Calu3 (cell line): ENCODE measurements at places on chromosomes 2 and 18. TPM values are rescaled to one million over a fixed set of nuclear protein-coding genes. Genes with fewer than 3 reads are reported as not detected.

GRCh38 chr2:234932591-234933168 is 19.1 kb upstream of the SH3BP4 start:
- DNase-seq = no peak

GRCh38 chr18:76567835-76568445 is 72.9 kb upstream of the ZNF516 start:
- DNase-seq = no peak

DNA sequence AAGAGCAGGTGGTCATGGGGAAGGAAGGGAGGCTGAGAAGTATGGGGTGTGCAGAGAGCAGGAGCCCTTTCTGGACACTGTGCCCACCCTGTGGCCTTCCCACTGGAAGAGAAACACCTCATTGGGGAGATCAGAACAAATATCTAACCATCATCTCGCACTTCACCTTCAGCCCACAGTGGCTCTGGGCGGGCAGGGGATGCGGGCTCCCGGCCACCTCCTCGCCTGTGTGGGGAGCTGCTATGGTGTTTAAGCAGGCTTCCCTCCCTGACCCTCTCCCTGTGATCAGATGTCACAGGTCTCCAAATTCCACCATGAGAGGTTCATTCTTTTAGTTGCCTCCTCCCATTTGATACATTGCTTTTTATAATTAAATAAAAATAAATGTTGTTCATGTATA is 5.0 kb downstream of the FBLN7 start:
- DNase-seq = no peak

The TLX2 gene
- not detected in 2 replicates for total RNA-seq

The FAHD2B gene
- 12.6 and 14.2 TPM in 2 replicates for total RNA-seq
